Neural crest cell (in vitro differentiated cells): ENCODE measurements at places on chromosomes 7 and 10. TPM values are rescaled to one million over a fixed set of nuclear protein-coding genes. Genes with fewer than 3 reads are reported as not detected.

PLEKHA8 gene
- total RNA-seq: 60.1 and 63.3 TPM in 2 replicates

CYP2C18 gene
- total RNA-seq: not detected in 2 replicates

ASZ1 gene
- total RNA-seq: not detected in 2 replicates

- DNase-seq: no peak
Observed at GRCh38 chr7:47093320-47094234, 488.3 kb downstream of the TNS3 start.

GRCh38 chr10:22999942-23000341 lies 72.1 kb downstream of the ARMC3 start:
- no peak for DNase-seq

GRCh38 chr10:79328737-79329504 lies 18.3 kb upstream of the PPIF start:
- DNase-seq: no peak

GRCh38 chr10:132164761-132165278 lies 21.9 kb upstream of the DPYSL4 start:
- DNase-seq: no peak

DNA sequence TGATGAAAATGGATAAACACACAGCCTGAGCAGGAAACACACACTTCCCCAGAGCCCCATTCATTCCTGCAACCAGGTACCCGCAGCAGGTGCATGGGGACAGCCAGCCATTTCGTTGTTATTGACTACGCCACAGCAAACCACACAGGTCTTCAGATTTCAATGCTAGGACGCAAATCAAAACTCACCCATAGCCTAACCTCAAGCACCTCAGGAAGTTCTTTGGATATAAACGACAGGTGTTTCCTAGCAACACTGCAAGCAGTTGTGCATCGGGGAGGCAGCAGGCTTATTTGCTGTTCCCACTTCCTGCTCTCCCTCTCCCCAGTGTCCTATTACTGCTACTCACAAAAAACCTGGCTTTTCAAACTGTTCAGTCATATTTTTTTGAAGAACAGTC lies 176.5 kb upstream of the FRMD4A start:
- DNase-seq: no peak
